ENCODE measurements at places on chromosomes 6 and 20.

- DNase-seq: no peak
Measured at GRCh38 chr20:20677186-20677585, 35.3 kb downstream of the RALGAPA2 start.

DNA sequence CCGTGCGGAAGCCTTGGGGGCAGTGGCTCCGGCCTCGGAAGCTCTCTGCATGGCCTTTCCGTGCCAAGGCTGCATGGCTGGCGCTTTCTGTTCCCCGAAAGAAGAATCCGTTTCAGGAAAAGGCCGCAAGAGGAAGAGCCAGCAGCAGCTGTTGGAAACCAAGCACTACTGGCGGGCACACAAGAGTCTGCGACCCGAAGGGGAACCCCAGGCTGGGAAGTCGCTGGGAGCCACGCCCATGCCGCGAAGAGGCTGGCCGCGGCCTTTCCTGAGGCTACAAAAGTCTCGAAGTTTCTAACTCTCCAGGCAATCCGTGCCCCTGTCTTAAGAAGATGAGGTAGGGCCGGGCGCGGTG lies at the start of gene CGAS:
Gene CGAS (minus strand): TSS at position 191 of the 355 bp plus-strand sequence. CDS start 116 bp downstream, at position 75.
- DNase-seq: peak; percentile 82

DNA sequence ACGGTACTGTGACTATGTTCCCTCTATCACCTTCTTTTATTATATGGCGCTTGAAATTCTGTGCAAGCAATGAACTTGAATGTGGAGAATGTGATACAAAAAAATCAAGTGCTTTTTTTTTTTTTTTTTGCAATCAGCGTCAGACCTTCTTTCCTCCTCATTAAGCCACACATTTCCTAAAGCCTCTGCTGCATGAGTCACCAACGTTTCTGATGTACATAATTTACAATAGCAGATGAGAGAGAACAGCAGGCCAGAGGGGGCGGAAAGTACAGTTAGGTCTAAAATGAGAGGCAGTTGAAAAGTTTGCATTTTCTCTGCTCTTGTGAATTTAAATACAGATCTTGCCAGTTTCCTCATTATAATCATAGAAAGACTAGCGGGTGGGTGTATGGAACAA lies 114.6 kb upstream of the RIPOR2 start:
- DNase-seq: peak; percentile 79

GRCh38 chr20:62675156-62675876 lies 33.0 kb downstream of the SLCO4A1 start:
- no peak for DNase-seq

DNA sequence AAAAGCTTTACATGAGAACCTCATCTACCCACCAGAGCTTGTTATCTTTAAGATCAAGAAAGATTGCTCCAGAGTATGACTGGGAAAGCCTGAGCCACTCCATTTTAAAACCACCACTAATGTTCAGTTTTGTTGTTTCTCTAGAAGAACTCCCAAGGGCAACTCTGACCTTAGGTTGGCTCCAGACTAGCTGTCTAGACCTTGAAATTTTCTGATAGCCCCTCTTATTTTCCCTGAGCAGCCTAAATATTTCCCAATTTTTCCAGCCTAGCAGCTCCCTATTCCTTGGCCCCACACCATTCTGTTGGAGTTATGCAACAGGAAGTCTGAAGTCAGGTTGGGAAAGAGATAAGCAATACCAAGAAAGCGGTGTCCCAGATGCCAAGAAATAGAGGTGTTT lies 84.6 kb upstream of the TCF21 start:
- DNase-seq: no peak

GRCh38 chr6:169370054-169370453 lies 116.4 kb upstream of the THBS2 start:
- no peak for DNase-seq

DNA sequence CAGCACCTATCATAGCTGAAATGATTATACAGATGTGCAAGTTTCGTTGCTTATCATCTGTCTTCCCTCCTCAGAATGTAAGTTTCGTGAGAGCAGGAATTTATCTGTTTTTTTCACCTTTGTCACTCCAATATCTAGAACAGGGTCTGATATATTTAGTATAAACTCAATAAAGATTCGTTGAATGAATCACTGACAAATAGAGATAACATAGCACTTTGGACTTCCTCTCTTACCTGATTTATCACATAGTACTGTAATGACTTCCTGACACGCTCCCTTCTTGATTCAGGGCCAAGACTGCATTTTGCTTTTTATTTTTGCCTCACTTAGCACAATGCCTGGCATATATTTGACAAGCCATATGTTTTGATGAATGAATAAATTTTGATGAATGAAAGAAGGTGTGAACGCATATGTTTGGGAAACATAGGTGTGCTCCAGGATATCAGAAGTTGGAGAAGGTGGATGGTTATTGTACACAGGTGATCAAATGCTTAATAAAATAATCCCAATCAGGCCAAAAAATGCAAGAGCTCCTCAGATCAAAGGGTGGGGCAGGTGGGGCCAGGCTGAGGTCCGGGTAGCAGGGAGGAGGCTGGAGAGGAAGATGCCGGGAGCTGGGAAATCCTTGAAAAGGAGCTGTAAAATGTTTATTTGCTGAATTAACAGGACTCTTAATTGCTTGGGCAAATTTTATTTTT lies 33.0 kb downstream of the PIM1 start:
- peak; percentile 48 for DNase-seq

DNA sequence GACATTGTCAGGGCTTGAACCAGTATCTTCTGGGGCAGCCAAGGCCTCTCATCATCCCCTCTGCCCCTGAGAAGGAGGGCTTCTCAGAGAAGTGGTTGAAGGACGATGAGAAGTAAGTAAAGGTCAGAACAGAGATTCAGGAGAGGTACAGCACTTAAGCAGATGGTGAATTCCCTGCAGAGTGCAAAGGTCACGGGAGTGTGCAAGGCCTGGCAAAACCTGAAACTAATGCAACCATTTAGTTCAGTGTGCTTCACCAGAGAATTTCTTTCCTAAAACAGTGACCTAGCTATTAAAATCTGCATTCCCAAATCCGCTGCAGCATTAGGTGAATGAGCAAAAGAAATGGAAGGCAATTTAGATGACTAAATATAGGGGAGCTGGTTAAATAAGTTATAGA lies 58.4 kb downstream of the TRERF1 start:
- no peak for DNase-seq

GRCh38 chr6:24761193-24761835 lies 13.4 kb upstream of the GMNN start:
- no peak for DNase-seq

GRCh38 chr6:127198549-127198948 lies 68.1 kb upstream of the RNF146 start:
- no peak for DNase-seq

- DNase-seq: no peak
Measured at GRCh38 chr20:14848806-14849205, 511.4 kb upstream of the FLRT3 start.

GRCh38 chr6:10873374-10873773 lies 8.5 kb downstream of the GCM2 start:
- no peak for DNase-seq

DNA sequence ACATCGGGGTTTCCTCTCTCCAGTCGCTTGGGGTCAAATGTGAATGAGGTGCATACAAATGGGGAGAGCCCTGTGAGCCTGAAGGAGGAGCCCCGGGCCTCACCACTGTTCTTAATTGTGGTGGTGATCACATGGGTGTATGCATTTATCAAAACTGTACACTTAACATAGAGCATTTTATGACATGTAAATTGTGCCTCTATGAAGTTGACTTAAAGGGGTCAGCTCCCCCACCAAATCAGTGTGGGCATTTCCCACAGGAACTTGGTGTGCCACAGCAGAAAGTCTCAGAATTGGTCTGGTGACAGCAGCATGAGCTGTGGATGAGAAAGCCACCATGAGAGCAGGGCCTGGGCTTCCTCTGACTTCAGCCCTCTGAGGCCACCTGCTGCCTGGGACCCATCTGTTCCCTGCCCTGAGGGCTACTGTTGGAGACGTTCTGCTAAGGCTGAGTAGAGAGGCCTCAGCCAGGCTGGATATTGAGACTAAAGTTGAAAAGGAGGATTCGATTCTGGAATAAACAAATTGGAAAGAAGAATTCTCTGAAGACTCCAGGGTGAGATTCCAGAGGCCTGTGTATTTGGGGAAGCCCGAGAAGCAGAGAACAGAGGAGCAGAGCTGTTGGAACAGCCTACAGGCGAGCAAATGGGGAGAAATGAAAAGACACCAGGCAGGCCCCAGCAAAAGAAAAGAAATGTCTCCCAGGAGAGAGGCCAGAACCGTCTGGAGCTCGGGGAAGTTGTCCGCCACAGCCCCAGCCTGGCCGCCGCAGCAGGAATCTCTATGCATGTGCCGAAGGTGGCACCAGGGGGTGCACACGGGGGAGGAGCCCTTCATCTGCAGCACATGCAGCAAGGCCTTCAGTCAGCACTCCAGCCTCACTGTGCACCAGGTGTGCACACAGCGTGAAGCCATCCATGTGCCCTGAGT lies 37.6 kb upstream of the XRN2 start:
- DNase-seq: no peak

DNA sequence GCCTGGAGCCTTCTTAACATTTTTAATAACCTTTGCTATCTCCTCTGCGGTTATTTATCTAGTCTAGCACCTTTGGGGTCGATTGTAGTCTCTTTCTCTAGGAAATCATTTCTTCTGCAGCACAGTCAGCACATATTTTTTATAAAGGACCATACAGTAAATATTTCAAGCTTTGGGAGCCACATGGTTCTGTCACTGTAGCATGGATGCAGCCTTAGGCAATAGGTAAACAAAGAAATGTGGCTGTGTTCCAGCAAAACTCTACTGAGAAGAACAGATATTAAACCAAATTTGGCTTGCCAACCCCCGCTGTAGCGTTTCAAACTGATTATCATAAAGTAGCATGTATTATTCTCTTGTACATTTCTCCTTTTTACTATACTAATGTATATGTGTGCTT lies 95.7 kb downstream of the SLC23A2 start:
- DNase-seq: no peak

GRCh38 chr6:40978687-40979289 lies 60.2 kb downstream of the UNC5CL start:
- DNase-seq: no peak

DNA sequence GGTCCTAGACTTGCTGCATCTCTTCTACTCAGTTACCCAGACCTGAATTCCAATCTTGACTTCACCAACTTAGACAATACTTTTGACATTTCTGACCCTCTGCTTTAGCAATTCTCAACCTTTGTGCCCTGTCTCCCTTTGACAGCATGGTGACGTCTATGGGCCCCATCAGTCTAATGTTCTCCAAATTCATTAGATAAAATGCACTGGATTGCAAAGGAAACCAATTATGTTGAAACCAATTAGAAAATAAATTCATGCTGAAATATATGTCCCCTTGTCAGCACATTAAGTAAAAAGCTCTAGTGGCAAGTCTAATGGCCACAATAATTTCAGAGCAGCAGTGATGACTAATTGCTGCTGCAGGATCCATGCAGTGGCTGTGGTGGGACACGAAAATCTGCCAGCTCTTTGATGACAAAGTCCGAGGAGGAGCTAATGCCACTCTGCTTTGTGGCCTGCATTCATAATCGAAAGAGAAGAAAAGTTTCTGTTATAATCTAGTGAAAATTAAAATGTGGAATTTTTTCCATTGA lies 64.0 kb downstream of the BFSP1 start:
- no peak for DNase-seq

DNA sequence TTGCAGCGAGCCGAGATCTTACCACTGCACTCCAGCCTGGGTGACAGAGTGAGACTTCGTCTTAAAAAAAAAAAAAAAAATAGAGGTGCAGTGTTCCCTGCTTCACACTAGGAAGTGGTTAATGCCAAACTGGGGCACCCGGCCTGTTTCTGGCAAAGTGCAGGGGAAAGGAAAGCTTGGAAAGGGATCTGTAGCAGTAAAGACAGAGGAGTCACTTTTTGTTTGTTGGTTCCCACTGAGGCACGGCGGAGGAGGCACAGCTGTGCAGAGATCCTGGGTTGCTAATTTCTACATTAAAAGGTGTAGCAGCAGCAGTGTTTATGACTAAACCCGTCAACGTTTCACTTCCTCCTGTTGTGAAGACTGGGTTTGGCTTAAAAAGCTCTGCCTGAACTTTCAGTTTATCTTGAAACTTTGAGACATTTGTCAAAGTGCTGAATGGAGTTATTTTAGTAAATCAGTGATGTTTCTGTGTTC lies 125.6 kb downstream of the CARMIL1 start:
- peak; percentile 26 for DNase-seq

DNA sequence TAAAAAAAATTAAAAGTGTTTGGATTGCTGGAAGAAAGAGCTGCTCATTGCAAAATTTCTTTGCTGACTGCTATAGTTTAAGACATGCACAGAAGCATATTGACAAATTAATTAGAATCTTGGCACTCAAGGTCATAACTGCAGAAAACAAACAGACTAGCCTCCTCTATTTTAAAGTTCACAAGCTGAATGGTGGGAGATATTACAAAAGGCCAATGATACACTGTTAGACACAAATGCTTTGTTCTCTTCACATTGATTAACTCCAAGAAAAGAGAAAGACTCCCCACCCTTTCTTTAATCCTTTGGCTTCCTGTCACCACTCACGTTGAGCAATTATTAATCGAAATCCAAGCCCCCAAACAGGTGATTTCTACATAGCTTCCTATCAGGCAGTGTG lies 69.1 kb downstream of the PTCHD4 start:
- DNase-seq: no peak

Measured in CD4-positive, alpha-beta T cell treated with Interleukin-15 for 4 hours (primary cell).